Activated naive CD8-positive, alpha-beta T cell treated with anti-CD3 and anti-CD28 coated beads for 36 hours (primary cell): ENCODE measurements at places on chromosomes 13 and 19.
A peak's percentile ranks its signal among the peaks of the same experiment; 100 is the strongest.

- H3K4me1 ChIP-seq: no peaks in the 10 kb centered on the region
- H3K27ac ChIP-seq: no peak overlapping the region
- DNase-seq: no peak
- no peak overlapping the region for H3K4me3 ChIP-seq
- no peaks in the 10 kb centered on the region for H3K36me3 ChIP-seq
Measured at GRCh38 chr19:21915411-21915810, 79.4 kb upstream of the ZNF43 start.

GRCh38 chr19:27676877-27677276, 1536.1 kb downstream of the UQCRFS1 start:
- peaks cover 2% of the 10 kb centered on the region for H3K36me3 ChIP-seq
- DNase-seq: no peak
- no peak overlapping the region for H3K27ac ChIP-seq
- no peak overlapping the region for H3K4me3 ChIP-seq
- H3K27me3 ChIP-seq: no peaks in the 10 kb centered on the region

- H3K36me3 ChIP-seq: peaks cover 2% of the 10 kb centered on the region
- H3K27ac ChIP-seq: no peak overlapping the region
- peaks cover 14% of the 10 kb centered on the region for H3K4me1 ChIP-seq
- no peak overlapping the region for H3K4me3 ChIP-seq
Measured at GRCh38 chr13:30676672-30677071, 58.7 kb upstream of the ALOX5AP start.

- no peak overlapping the region for H3K27ac ChIP-seq
- no peak overlapping the region for H3K4me3 ChIP-seq
- DNase-seq: no peak
- peaks cover 8% of the 10 kb centered on the region for H3K27me3 ChIP-seq
Measured at GRCh38 chr13:109938255-109938936, 152.0 kb upstream of the IRS2 start.

DNA sequence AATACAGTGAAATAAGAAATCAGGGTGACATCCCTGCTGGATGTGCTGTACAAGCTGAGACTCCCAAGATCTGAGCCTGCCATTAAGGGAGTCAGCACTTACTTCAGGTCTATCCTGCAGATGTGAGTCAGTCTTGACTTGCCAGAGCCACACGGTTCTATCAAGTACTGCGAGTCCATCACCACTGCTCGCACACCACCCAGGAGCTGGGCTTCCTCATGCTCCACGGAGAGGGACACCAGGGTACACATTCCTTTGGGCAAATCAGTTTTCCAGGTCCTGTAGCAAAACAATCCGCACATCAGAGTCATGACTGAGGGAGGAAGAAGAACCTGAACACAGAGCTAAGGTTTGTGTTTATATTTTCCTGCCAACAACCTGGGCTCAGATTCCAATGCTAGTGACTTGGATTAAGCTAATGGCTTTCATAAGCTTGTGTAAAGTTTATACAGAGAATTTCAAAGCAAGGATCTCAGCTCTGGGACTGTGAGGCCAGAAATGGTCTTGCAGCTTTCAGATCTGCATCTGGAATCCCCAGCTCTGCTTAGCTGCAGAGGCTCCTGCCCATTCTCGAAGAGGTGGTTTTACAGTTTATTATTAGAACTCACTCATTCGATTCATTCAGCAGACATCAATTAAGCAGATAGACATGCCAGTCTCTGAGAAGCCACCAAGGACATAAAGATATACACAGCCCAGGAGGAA, 90.6 kb downstream of the KL start:
- no peak overlapping the region for H3K4me3 ChIP-seq
- no peaks in the 10 kb centered on the region for H3K36me3 ChIP-seq
- H3K27ac ChIP-seq: no peak overlapping the region
- no peaks in the 10 kb centered on the region for H3K4me1 ChIP-seq
- H3K27me3 ChIP-seq: peaks cover 19% of the 10 kb centered on the region
- no peak for DNase-seq

- no peaks in the 10 kb centered on the region for H3K27me3 ChIP-seq
- H3K27ac ChIP-seq: peak overlapping the region; percentile 99
- H3K4me1 ChIP-seq: peaks cover 42% of the 10 kb centered on the region
- no peak for DNase-seq
Measured at GRCh38 chr19:19319732-19320360, 463 bp downstream of the SUGP1 start.
